ENCODE measurements at places on chromosomes 12 and 14.

- no peak for DNase-seq
Measured at GRCh38 chr14:102699416-102700110, 77.7 kb upstream of the TRAF3 start.

- no peak for DNase-seq
Measured at GRCh38 chr12:26701604-26702215, 131.3 kb downstream of the ITPR2 start.

GRCh38 chr12:58794859-58795258 is 125.4 kb downstream of the LRIG3 start:
- no peak for DNase-seq

GRCh38 chr12:122882908-122883558 is 12.9 kb downstream of the VPS37B start:
- DNase-seq, result peak; percentile 43

DNA sequence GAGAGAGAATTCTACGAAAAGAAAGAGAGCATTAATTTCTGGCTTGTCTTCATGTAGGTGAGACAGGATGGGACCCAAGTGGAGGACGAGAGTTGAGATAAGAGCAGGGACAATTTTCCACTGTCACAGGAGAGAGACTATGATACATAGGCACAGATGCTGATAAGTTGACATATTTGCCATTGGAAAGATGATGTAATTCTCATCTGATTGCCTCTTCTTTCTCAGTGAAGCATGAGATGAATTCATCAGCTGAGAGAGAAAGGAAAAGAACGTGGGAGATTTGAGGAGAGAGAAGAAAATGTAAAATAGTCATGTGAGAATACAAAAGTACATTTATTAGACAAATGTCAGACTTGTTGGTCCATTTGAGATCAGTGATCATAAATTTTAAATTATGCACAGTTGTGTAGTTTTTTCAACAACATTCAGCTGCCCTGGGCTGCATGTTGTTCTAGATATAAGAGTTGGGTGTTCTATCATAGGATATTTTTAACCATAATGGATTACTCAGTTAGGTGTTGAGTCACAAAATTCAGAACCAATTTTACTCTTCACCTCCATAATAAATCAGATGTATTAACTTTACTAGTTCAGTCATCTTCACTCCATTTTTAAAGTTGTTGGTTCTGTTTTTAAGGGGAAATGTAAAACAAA is 222.9 kb downstream of the DPY19L2 start:
- DNase-seq, result no peak

GRCh38 chr12:77377622-77378021 is 312.3 kb upstream of the E2F7 start:
- DNase-seq, result no peak

DNA sequence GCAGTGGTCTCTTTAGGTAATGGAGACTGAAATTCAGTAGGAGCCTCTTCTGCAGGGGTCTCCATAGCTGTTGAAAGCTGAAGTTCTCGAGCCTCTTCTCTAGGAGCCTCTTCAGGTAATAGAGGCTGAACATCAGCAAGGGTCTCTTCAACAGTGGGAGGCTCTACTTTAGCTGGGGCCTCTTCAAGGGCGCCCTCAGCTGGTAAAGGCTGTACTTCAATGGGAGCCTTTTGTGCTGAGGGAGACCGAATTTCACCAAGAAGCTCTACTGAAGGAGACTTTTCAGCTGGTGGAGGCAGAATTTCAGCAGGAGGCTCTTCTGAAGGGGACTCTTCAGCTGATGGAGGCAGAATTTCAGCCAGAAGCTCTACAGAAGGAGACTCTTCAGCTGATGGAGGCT is 1.5 kb downstream of the FSCB start:
- no peak for DNase-seq

DNA sequence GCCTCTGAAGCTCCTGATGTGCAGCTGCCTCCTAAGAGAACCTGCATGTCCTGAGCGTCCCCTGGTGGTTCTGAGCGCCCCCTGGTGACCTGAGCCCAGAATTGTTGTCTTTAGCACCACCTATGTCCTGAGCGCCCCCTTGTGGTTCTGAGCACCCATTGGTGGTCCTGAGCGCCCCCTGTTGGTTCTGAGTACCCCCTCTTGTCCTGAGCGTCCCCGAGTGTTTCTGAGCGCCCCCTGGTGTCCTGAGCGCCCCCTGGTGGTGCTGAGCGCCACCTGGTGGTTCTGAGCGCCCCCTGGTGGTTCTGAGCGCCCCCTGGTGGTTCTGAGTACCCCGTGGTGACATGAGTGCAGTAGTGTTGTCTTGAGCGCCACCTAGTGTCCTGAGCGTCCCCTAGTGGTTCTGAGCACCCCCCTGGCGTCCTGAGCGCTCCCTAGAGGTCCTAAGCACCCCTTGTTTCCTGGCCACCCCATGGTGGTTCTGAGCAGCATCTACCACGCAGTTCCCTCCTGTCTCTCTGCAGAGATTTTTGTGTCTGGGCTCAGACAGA is 782.5 kb downstream of the TMEM121 start:
- DNase-seq, result peak; percentile 47

DNA sequence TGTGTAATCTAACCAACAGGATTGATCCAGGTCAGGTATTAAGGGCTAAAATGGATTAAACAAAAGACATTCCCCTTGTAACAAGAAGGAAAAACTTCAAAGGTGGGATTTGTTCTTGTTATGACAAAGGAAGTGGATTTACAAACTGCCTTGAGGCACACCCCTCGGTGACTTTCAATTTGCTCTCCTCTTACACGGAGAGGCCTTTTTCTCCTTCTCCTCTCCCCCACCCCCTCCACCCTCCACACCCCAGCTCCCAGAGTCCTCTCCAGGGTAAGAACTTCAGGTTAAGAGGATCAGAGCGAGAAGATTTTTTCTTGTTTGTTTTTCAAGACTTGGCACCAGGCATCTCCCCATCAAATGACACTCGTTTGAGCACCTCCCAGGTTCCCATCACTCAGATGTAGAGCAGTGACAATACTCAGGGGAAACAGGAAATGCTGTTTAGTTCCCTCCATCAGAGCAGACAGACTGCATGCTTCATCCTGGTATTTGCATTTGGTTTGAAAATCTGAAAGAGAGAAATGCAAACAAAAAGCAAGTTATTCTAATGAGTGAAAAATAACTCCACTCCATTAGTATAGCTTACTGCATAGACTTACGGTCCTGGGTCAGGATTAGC is 77.6 kb upstream of the TMEM260 start:
- DNase-seq, result no peak
